ENCODE measurements at places on chromosomes 4 and X.

DNA sequence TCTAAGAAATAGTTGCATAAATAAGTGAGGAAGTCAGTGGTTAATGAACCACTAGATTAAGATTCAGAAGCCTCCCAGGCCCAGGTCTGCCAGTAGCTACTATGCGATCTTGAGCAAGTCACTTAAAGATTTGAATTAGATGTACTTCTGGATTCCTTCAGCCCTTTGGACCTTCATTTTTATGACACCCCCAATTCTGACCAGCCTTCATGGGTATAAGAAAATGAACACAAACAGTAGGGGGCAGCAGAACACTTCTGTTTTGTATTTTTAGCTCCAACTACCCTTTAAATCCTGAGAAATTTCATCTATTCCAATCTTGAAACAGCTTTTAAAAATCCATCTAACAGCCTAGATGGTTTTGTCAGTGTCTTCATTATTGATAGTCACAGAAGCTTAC is 19.0 kb downstream of the TMEM47 start:
- DNase-seq: peak; percentile 30

DNA sequence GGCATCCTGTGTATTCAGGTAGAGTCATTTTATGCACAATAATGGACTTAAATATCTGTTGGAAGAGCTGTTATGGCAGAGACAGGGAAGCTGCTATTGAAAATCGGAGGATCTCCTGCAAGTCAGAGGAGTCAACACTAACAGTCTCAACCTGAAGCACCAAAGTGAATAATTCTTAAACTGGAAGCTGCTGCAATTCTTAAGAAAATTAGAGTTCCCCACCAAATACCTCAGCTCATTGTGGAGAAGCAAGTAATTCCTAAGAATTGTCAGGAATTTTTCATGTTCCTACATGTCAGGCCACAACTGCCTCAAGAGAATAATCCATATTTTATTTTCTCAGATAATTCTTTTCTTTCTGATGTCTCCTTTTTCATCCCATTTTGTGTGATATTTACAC is 892.6 kb upstream of the LCORL start:
- no peak for DNase-seq

DNA sequence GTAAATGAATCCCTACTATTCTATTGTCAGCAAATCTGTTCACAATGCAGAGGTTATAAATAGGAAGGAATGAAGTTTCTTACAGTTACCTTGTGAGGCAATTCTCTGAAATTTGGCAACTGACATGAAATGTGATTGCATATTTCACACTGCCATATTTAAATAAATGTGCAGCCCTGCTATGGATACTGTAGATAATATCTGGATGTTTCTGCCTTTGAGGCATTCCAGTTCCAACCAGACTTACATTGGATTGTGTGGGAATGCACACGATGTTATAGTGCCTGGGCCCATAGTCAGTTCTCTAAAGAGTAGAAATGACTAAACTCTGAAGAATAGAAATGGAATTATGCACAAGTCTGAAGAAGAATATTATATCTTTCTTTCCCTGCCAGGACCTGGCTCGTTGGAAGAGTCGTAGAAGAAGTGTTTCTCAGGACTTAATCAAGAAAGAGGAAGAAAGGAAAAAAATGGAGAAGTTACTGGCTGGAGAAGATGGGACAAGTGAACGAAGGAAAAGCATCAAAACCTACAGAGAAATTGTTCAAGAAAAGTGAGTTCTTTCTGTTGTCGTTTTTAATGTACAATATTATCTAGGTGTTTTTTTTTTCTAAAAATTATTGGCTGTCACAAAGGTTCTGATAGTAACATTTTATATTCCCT is 102.7 kb downstream of the PHOX2B start:
- no peak for DNase-seq

DNA sequence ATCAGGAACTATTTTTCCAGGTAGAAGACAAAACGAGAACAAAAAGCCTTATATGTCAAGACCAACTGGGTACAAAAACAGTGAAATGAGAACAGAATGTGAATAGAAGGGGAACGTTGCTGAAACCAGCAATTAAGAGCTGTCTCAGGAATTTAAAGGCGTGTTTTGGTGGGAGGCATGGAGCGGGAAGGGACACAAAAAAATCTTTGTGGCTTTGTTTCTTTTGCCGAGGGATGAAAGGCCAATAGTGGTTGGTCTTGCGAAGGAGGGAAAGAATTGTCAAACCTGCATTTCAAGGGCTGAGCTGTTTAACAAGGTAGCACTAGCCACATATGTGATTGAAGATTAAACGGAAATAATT is 103.8 kb downstream of the USP46 start:
- DNase-seq: no peak

GRCh38 chr4:186808630-186809018 is 85.0 kb upstream of the FAT1 start:
- peak; percentile 47 for DNase-seq

- peak; percentile 24 for DNase-seq
Measured at GRCh38 chr4:108988464-108989195, 225.8 kb upstream of the ETNPPL start.

DNA sequence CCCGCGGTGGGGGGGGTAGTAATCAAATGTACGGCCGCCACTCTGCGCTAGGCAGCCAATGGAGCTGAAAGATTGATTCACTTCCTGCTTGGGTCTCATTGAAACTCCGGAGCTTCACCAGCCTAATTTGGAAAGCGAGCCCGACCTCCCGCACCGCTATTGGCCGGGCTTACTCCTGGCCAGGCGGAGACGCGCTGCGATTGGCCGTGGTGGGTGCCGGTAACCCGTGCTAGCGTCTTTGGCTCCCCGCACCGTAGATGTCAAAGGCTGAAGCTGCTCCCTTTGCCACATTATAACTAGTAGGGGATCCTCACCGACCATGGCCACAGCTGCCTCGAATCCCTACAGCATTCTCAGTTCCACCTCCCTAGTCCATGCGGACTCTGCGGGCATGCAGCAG is at the start of gene POU3F4:
POU3F4 (plus strand) TSS at position 285 of the 400 bp plus-strand sequence; CDS start at position 320, 35 bp downstream.
- DNase-seq: no peak

DNA sequence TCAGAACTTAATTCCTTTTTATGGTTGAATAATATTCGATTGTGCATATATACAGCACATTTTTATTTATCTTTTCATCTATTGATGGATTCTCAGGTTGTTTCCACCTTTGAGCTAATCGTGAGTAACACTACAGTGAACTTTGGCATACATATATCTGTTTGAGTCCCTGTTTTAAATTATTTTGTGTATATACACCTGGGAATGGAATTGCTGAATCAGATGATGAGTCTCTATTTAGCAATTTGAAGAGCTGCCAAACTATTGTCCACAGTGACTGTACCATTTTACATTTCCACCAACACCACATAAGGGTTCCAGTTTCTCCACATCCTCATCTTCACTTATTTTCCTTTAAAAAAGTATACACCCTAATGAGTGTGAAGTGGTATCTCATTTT is 166.2 kb upstream of the FGF13 start:
- DNase-seq: peak; percentile 41
